Stimulated activated CD4-positive, alpha-beta T cell treated with anti-CD3 and anti-CD28 coated beads, Interleukin-4, amount 100 ng/mL, for 24 hours (primary cell): ENCODE measurements at places on chromosomes 11 and 22.

DNA sequence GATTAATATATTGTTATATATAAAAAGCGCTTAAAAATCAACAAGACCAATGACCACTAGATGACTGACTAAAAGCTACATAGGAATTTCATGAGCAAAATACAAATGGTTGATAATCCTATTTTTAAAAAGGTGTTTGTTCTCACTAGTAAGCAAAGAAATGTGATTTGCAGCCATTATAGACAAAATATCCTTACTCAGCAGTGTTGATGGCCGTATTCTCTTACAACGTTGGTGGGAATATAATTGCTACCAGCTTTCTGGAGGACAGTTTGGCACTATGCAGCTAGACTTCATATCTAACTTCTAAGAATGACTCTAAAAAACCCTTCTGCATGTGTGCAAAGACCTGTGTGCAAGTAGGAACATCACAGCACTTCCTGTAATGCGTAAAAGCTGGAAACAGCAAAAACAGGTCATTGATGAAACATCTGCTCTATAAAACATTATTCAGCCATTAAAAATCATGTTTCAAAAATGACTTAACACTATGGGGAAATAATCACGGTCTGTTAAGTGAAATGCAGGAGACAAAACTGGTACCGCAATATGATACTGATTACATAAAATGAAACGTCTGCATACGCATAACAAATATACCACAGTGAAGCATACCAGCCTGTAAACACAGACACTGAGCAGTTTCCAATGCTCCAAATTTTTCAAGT is 70.1 kb upstream of the LINC01488 start:
- no peak for DNase-seq

- DNase-seq = no peak
Measured at GRCh38 chr22:45334068-45334467, 24.3 kb downstream of the FAM118A start.

GRCh38 chr11:47109051-47109726 is 67.5 kb downstream of the ARFGAP2 start:
- DNase-seq = no peak

DNA sequence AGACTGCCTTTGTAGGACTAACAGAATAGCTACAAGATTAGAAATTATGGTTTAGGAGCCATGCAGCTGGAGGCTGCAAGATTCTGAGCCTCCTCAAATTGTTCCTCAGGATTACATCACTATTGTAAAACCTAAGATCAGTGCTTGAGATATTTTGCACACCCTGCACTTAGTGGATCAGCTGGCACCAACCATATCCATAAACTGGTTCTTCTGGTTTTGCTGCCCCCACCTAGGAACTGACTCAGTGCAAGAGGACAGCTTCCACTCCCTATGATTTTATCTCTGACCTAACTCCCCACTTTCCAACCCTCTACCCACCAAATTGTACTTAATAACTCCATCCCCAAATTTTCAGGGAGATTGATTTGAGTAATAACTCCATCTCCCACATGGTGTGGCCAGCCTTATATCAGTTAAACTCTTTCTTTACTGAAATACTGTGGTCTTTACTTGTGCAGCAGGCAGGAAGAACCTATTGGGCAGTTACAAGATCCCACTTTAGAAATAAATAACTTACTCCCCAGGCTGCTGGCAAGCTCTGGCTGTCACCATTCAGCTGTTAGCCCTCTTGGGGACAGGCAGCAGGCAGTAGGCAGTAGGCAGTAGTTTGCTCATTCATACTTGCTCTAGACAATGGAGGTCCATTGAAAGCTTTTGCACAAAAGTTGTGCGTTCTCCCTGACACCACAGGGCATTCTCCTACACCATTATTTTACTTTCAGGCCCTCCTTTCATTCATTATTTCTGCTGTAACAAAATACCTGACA is 119.0 kb downstream of the SLC17A6 start:
- no peak for DNase-seq

GRCh38 chr11:13160346-13160745 is 117.2 kb upstream of the BMAL1 start:
- DNase-seq = no peak

GRCh38 chr11:31822927-31823643 is 12.0 kb upstream of the PAX6 start:
- no peak for DNase-seq

GRCh38 chr11:116601814-116602636 is 170.8 kb downstream of the BUD13 start:
- no peak for DNase-seq

- no peak for DNase-seq
Measured at GRCh38 chr11:10978198-10978597, 120.3 kb upstream of the ZBED5 start.

GRCh38 chr11:10601837-10602236 is 33.4 kb upstream of the LYVE1 start:
- DNase-seq = no peak

GRCh38 chr22:36360871-36361383 is 26.8 kb downstream of the MYH9 start:
- no peak for DNase-seq

- DNase-seq = no peak
Measured at GRCh38 chr11:34928268-34928959, 12.0 kb downstream of the PDHX start.

GRCh38 chr11:9265211-9266131 is at the start of gene DENND5A:
Gene DENND5A, minus strand, starts transcription at chr11:9265350. Its CDS starts 281 bp downstream, at chr11:9265069.
- peak; percentile 57 for DNase-seq

DNA sequence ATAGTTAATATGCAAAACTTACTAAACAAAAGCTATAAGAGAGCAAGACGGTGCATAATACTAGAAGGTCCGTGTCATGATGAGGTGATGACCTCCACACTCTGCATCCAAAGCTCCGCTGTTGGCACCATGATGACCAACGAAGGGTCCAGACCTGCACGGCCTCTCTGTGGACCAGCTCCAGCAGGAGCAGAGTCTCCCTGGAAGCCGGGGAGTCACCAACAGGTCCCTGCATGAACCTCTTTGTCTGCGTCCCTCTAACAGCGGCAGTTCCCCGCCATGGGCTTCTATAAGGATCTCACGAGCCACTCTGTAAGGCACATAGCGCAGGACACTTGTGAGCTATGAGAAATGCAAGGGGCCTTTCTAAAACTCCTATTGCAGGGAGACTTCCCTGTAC is 517.3 kb downstream of the BRD1 start:
- no peak for DNase-seq

- DNase-seq = no peak
Measured at GRCh38 chr11:47233051-47233450, 15.6 kb downstream of the ACP2 start.

DNA sequence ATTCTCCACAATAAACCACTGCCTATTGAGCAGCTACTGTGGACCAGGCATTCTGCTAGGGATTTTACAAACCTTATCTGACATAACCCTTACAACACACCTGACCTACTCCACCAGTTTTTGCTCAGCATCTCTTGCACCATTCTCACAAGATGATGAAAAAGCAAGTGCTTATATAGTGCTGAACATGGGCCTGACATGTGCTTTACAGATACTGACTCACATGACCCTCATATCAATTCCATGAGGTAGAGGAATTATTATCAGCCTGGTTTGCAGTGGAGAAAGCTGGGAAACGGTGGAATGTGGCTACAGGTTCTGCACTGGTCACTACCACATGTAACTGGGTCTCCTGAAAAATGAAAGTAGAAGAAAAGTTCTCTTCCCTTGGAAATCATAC is 37.5 kb upstream of the PANX1 start:
- no peak for DNase-seq

- DNase-seq = no peak
Measured at GRCh38 chr11:117550466-117550865, 222.8 kb downstream of the CEP164 start.

DNA sequence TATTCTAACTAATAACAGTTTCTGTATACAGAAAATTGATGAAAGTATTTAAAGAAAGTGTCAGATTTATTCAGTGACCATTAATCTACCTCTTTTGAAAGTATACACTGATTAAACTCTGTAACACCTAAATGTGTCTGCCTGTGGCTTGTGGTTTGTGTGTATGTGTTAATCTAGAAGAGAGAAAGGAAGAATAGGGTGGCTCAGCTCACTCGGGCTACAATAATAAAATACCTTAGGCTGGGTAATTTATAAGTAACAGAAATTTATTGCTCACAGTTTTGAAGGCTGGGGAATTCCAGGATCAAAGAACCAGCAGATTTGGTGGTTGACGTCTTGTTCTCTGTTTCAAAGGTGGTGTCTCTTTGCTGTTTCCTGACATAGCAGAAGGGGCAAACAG is 13.6 kb upstream of the OR5AS1 start:
- DNase-seq = no peak

DNA sequence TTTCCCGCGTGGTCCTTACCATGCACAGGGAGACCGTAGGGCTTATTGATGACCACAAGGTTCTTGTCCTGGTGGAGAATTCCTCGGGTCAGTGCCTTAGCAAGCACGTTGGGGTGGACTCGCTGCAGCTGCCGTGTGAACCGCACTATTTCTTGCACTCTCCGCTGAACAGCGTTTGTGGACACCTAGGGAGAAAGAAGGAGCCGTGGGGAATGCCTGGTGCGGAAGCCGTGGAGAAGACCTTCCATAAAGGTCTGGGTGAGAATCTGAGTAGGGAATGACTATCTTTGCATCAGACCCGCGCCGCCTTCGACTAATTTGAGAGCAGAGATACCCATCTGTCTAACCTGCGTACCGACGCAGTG is 597 bp downstream of the RPUSD4 start:
- no peak for DNase-seq

DNA sequence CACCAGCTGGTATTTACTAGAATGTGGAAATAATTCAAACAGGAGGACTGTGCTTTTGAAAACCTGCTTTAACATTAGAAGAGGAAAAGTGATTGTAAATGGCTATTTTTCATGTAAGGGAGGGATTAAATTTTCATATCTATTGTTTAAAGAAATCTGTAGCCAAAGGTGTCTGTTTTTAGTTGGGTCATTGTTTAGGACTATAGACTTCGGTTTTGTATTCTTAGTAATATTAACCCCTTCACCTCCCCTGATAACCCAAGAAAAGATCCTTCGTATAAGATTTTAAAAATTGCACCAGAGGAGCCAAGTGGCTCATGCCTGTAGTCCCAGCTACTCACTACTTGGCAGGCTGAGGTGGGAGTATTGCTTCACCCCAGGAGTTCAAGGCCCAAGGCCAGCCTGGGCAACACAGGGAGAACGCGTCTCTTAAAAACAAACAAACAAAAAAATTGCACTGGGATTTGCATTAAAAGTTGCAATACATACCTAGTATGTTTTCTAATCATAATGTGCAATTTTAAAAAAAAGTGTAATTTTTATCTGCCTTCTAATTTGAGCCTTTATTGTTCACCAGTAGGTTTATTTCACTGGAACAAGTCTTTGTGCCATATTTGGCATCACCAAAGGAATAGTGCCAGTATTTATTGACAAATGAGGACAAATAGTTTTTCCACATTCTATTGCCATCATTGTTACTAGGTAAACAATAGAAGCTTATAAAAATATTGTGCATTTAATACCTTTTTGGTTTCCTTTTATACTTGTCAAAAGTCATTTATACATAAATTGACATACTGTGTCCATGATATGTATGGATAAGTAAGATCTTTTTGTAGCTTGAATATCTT is 34.3 kb downstream of the MTMR3 start:
- no peak for DNase-seq

GRCh38 chr11:74460481-74461154 is 6.7 kb downstream of the KCNE3 start:
- DNase-seq = no peak

DNA sequence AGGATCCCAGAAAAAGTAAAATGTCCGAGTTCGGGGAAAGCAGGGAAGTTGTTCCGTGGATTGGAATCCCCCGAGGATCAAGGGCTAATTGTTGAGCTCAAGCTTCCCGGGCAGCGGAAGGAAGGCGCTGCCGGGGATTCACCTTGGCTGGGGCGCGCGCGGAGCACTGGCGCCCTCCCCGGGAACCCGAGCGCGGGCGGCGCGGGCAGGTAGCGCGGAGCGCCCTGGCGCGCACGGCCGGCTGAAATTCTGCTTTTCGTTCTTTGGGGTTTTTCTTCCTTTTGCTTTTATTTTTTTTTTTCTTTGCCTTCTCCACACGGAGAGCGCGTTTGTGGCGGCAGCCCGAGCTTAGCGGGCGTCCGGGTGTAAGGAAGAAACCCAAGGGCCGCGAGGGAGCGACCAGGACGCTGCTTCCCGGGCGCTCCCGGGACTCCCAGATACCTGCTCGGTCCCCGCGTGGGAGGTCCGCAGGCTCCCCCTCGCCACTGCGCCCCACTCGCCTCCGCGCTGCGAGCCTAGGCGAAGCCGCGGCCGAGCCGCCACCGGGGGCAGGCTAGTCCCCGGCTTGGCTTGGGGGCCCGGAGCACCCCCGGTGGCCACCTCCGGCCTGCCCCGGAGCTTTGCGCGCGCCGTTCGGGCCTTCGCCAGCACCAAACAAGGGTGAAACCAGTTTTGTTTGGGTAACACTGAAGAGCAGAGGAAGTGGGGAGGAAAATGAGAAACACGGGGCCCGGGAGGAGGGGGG is 4.8 kb upstream of the IGF2 start:
- no peak for DNase-seq

- DNase-seq = no peak
Measured at GRCh38 chr11:102513869-102514268, 16.7 kb downstream of the MMP7 start.

DNA sequence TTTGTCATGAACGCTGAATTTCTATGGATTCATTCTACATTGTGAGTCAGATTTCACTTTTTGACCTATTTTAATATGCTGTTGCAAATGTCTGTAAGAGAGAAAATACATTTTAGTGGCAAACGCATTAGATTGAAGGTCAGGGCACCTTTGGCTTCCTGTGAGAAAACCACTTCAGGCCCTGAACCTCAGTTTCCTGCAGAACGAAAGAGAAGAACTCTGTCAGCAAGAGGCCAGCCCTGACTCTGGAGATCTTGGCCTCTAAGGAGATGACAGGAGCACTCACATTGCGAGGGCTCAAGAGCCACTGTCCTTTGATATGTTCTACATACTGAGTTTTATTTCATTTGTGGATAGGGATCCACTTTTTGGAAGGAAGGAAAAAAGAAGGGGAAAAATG is 83.6 kb downstream of the KCNJ1 start:
- no peak for DNase-seq

DNA sequence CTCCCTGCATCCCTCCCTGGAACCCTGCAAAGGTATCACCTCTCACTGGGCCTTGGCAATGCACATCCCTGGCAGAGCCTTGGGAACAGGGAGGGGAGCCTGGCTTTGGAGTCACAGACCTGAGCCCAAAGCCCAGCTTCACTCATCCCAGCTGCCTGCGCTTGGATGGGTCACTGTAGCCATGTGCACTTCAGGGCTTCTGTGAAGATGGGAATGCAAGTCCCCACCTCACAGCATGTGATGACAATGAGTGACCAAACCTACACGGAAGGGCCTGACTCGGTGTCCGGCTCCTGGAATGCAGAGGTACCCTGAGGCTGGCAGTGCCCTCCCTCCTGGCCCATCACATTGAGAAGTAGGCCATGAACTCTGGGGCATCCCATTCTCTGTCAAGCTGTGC is 22.8 kb upstream of the BAIAP2L2 start:
- no peak for DNase-seq

- no peak for DNase-seq
Measured at GRCh38 chr11:15476371-15476917, 361.7 kb downstream of the INSC start.
